ENCODE measurements at places on chromosomes 4 and X.

DNA sequence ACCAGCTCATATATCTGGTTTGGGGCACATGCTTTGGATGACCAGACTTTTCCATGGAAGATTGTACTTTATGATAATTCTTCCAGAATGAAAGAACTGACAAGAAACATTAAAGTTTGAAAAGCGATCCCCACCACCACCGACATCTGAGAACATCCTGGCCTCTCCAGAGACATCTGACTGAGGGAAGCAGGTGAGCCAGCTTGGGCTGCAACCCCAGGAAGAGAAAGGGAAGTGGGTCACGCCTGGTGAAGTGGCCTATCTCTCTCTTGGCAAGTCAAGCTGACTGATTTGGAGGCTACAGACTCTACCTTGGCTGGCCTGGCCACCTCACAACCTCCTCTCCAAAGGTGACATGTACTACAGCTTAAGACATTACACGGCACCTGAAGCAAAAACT lies 20.7 kb downstream of the PARM1 start:
- no peaks in the 10 kb centered on the region for H3K4me1 ChIP-seq
- H3K27me3 ChIP-seq, result no peaks in the 10 kb centered on the region
- no peaks in the 10 kb centered on the region for H3K36me3 ChIP-seq
- no peak overlapping the region for H3K4me3 ChIP-seq
- DNase-seq, result no peak
- H3K27ac ChIP-seq, result no peak overlapping the region

- H3K4me3 ChIP-seq, result no peak overlapping the region
- peaks cover 1% of the 10 kb centered on the region for H3K36me3 ChIP-seq
- no peaks in the 10 kb centered on the region for H3K27me3 ChIP-seq
Measured at GRCh38 chrX:18753631-18754030, 46.2 kb downstream of the PPEF1 start.

DNA sequence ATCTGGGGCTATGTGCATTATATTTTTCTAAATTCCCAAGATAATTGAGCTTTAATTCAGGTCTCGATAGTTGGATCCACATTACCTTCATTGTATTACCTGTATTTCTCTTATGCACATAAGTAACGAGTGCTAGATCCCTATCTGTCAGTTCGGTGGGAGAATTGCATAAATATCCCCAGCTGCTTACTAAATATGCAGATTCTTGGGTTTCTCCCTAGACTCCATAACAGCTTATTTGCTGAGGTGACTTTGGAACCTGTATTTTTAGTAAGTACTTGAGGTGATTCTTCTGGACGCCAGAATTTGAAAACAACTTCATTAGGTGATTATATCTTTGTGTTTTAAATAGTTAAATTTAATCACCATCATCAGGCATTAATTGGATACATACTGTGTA lies 15.0 kb downstream of the UGT8 start:
- H3K4me1 ChIP-seq, result no peaks in the 10 kb centered on the region
- DNase-seq, result no peak
- no peaks in the 10 kb centered on the region for H3K36me3 ChIP-seq
- no peak overlapping the region for H3K27ac ChIP-seq
- peaks cover 30% of the 10 kb centered on the region for H3K27me3 ChIP-seq

DNA sequence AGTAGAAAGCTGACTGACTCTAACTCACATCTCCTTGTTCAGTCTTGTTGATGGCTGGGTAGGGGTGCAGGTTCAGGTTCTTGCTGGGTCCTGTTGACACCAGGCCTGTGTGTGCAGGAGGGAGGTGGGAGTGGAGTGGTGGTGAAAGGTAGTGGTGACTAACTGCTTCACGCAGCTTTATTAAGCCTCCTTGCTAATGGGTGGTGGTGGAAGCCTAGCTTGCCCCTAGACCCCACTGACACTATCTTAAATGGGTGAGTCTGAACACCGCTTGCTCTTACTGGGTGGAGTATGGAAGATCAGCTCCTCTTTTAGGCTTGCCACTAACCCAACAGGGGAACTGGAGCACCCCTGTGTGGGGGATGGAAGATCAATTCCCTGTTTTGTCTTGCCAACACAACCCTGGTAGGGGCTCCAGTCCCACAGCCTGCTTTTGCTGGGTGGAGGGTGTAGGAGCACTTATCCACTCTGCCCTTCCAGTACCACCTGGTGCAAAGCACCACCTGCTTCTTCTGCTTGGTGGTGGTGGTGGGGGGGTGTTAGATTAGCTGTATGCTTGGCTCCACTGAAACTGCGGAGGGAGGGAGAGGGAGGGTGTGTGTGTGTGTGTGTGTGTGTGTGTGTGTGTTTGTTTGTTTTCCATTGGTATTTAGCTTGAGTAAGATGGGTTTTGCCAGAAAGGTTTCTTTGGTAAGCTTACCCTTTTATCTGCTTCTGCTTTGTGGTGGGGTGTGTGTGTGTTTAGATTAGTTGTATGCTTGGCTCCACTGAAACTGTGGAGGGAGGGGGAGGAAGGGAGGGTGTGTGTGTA lies 25.6 kb downstream of the KDM6A start:
- peaks cover 24% of the 10 kb centered on the region for H3K4me1 ChIP-seq
- H3K36me3 ChIP-seq, result peaks cover 3% of the 10 kb centered on the region
- H3K27me3 ChIP-seq, result no peaks in the 10 kb centered on the region
- H3K27ac ChIP-seq, result no peak overlapping the region
- no peak overlapping the region for H3K4me3 ChIP-seq

GRCh38 chr4:36854554-36854953 lies 390.0 kb upstream of the NWD2 start:
- no peak for DNase-seq
- H3K4me3 ChIP-seq, result no peak overlapping the region
- no peaks in the 10 kb centered on the region for H3K4me1 ChIP-seq
- H3K27ac ChIP-seq, result no peak overlapping the region

DNA sequence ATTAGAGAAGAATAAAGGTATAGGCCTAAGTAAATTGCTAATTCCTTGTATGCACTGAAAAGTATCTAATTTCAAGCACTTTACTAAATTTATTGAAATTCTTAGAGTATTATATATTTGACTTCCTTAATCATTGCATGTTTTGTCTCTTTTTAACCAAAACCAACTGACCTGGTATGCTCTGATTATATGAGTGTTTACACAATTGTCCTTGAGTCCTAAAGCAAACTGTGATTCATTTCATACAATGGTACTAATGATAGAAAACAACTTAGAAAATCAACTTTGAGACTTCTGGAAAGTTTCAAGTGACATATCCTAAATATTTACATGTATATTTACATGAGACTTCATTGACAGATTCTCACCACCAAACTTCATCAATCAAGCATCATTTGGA lies 1177.1 kb downstream of the ADGRL3 start:
- no peak overlapping the region for H3K4me3 ChIP-seq
- DNase-seq, result no peak
- H3K4me1 ChIP-seq, result no peaks in the 10 kb centered on the region
- H3K36me3 ChIP-seq, result no peaks in the 10 kb centered on the region

All from chondrocyte (in vitro differentiated cells).